T-helper 22 cell (primary cell): ENCODE measurements at places on chromosomes 16 and 17.
A peak's percentile ranks its signal among the peaks of the same experiment; 100 is the strongest.

- no peak for DNase-seq
Measured at GRCh38 chr16:12170103-12171040, 193.8 kb downstream of the SNX29 start.

GRCh38 chr16:24348545-24349290 is 92.6 kb downstream of the CACNG3 start:
- DNase-seq, result no peak

GRCh38 chr16:11409398-11409797 is 64.1 kb downstream of the RMI2 start:
- DNase-seq, result no peak

GRCh38 chr16:47037396-47037745 is 63.9 kb upstream of the DNAJA2 start:
- DNase-seq, result peak; percentile 1

- no peak for DNase-seq
Measured at GRCh38 chr17:83099086-83099555, 19.7 kb downstream of the METRNL start.

- DNase-seq, result no peak
Measured at GRCh38 chr17:50133028-50133768, 3.2 kb upstream of the SAMD14 start.

DNA sequence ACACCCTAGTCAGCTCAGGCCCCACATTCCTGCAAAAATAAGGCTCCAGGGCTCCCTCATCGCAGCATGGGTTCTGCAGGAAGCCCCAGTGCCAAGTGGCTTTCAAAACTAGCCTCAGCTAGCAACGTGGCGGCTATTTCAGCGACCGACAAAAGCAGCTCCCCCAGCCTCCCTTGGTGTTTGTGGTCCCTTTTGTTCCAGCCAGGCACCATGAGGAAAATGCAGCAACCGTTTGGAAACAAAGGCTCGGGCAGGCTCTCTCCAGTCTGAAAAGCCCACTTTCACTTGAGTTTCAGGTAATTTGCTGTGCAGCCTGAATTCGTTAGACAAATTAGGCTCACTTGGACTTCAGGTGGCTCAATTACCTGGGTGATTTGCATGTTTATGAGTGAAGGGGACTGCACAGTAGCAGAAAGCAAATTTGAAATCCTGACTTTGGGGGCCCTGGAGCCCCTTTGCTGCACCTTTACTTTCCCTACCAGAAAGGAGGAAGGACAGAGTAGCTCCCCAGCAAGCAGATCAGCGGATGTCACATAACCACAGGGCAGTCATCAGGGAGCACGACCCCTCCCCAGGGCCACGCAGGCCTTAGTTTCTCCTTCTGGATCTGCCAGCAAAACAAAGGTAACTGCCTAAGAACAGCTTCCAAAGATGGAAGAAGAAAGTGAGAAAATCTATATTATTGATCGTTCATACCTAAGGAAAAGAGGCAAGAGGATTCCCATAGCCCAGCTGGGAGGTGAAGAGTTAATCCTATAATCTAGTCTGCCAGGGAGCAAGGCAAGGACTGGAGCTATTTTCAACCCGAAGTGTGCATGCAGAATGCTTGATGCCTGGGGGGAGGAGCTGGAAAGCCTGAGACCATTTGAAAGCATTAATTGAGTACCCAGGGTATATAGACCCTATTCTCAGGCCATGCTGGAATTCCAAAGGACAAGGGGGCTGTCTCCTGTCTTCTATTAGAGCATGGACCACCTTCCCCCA is 143.1 kb upstream of the SDK2 start:
- DNase-seq, result no peak

DNA sequence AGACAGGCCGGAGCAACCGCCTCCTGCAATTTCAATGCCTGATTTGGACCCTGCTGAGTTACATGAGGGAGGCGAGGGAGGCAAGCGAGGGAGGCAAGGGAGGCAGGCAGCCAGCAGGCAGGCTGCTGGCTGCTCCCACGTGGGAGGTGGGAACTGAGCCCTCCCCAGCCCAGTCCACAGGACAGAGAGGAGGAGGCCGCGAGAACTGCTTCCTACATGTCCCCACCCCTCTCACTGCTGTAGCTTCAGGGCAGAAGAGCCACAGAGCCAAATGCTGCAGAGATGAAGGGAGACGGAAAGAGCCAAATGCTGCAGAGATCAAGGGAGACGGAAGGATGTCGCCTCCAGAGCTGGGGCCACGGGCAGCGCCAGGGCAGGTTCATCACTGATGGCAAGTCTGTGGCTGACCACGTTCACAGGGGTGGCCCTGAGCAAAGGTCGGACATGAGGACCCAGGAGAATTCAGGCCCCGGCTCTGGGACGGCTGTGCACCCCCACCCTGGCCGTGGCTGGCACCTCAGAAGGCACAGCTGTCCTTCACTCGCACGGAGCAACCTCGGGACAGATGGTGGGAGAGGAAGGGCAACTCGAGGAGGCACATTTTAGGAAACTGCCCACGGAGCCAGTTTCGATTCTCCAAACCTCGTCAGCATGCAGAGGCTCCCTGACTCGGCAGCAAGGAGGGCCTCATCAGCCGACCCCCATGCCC is 21.5 kb downstream of the RPH3AL start:
- DNase-seq, result no peak

- no peak for DNase-seq
Measured at GRCh38 chr17:30380643-30381339, 2.1 kb downstream of the CPD start.

GRCh38 chr17:62848334-62848733 is 40.2 kb upstream of the MARCHF10 start:
- no peak for DNase-seq

DNA sequence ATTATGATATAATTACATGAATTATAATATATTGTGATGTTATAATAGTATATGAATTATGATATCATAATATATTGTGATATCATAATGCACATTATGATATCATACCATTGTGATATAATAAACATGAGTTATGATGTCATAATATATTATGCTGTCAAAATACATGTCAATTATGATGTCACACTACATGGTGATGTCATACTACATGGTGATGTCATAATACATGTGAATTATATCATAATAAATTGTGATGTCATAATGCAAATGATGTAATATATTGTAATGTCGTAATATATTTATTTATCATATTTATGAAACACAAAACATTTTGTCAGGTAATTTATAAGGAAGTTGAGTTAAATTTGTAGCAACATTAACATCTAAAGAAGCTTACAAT is 1950.1 kb downstream of the TP53TG3F start:
- no peak for DNase-seq

DNA sequence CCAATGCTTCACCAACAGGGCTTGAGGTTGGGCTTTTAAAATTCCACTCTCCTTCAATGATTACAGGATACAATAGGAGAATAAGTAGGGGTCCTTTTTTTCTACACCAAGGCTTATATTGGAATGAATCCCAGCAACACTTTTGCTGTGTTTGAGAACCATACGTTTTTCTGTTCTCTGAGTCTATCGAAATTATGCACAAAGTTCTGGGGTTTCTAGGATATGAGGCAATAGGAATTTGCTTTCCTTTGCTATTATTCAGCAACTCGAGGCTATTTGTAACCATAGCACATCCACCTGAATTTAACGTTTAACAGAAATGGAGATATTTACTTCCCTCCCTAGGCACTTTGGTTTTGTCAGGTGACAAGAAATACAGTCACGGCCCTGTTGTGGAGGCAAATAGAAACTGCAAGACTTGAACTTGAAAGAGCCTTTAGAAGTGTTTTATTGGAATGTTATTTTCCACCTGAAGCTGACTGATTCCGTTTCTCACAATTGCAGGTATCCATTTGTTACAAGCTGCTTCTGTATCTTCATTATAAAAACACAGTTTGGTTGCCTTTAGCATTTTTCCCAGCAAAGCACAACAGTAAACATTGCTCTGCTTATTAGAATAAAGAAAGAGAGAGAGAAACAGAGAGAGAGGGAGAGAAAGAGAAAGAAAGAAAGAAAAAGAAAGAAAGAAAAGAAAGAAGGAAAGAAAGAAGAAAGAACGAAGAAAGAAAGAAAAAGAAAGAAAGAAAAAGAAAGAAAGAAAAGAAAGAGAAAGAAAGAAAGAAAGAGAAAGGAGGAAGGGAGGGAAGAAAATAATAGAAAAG is 109.6 kb downstream of the HS3ST3A1 start:
- no peak for DNase-seq
